Stimulated activated CD4-positive, alpha-beta T cell treated with anti-CD3 and anti-CD28 coated beads, Interleukin-12 subunit alpha, Interleukin-12 subunit beta, amount 100 ng/mL, for 4 hours (primary cell): ENCODE measurements at places on chromosomes 5 and 9.
A peak's percentile ranks its signal among the peaks of the same experiment; 100 is the strongest.

DNA sequence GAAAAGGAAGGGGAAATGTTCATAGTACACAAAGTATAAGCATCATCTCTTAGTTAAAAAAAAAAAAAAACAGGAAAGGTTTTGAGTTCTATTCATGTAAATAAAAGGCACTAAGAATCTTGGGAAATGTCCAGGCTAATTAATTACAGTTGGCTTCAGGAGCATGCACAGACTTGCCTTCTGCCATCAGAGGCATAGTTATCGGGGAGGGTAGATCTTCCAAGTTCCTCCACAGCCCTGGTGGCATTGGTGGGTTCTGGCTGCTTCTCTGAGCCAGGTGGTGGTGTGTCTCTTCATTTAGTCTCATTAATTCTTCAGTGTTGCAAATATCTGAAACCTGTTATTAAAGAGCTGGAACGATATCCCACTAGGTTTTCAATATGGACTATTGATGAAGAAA is 85.2 kb downstream of the TMEM252 start:
- no peak for DNase-seq

GRCh38 chr9:34992376-34992951 is 2.9 kb downstream of the DNAJB5 start:
- peak; percentile 67 for DNase-seq

GRCh38 chr5:31581498-31582099 is 49.5 kb downstream of the C5orf22 start:
- no peak for DNase-seq

DNA sequence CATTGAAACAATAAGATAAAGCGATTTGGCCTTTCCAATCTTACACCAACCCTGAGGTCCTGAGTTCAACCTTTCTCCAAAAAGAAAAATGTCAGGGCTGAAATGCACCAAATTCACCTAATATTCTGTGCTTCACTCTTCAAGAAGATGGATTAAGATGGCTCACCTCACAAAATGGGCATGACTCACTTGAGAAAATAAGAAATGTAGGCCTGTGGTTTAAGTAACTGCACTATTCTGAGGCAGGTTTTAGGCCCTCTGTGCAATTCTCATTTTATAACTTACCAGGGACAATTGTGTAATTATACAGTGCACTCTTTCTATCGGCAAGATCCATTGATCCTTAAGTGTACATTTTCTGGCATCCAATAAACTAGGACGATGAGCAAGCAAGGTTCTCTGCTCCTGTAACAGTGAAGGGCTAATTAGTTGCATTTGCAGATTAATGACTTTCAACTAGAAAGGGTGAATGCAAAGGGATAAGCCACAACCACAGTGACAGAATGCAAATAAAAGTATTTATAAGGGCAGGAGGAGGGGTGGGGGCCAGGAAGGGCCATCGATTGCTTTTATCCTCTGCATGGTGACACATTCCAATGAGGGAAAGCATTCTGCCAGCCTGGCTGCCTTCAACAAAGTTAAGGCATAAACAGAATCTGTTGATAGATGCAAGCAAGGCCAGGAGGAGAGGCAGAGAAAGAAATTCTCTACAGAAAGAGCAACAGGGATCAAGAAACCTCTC is 214.5 kb downstream of the CAAP1 start:
- DNase-seq, result no peak

DNA sequence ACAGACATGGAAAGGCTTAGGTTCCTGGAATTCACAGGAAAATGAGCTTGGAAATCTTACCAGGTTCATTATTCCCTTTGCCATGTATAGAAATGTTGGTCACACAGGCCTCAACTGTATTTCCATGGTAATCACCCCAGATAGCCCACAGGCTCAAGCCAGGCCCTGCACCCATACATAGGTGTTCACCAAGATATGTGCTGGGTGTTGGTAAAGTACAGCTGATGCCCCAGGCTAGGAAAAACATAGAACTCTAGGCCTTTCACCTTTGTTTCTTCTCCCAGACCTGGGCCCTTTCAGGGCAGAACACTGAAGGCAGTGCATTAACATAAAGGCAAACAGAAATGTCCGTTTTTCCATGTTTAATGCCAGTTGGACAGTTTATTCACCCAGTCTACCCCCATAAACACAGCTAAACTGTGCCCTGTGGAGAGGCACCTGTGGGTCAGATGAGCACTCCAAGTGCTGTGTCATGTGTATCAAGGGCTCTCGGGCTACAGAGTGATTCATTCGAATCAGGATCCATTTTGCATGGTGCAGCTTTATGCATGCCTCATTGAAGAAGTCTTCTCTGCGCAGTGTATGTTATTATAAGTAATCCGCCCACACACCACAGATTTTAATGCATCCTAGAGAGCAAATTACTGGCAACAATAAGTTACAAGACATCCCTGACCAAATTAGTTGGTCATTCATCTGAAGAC is 93.4 kb upstream of the SLC30A5 start:
- no peak for DNase-seq

DNA sequence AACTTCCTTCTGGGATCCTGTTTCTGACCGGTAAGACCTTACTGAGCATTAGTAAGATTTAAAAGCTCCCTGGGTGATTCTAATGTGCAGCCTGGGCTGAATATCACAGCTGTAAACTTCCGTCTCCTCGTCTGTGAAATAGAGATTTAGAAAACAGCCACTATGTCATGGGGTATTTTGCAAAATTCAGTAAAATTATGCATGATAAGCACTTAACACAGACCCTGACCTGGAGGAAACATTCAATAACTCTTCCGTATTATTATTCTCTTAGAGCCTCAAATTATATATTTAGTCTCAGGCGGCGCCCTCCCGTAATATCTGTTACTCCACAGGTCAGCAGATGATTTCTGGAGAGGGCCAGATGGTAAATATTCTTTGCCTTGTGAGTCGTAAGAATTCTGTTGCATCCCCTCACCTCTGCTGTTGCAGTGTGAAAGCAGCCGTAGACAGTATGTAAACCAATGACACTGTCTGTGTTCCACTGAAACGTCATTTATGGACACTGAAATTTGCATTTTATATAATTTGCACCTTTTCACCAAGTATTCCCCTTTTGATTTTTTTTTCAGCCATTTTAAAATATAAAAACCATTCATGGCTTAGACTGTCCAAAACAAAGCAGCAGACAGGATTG is 39.2 kb upstream of the RARS1 start:
- no peak for DNase-seq

- no peak for DNase-seq
Observed at GRCh38 chr9:123514766-123515165, 158.8 kb downstream of the CRB2 start.

DNA sequence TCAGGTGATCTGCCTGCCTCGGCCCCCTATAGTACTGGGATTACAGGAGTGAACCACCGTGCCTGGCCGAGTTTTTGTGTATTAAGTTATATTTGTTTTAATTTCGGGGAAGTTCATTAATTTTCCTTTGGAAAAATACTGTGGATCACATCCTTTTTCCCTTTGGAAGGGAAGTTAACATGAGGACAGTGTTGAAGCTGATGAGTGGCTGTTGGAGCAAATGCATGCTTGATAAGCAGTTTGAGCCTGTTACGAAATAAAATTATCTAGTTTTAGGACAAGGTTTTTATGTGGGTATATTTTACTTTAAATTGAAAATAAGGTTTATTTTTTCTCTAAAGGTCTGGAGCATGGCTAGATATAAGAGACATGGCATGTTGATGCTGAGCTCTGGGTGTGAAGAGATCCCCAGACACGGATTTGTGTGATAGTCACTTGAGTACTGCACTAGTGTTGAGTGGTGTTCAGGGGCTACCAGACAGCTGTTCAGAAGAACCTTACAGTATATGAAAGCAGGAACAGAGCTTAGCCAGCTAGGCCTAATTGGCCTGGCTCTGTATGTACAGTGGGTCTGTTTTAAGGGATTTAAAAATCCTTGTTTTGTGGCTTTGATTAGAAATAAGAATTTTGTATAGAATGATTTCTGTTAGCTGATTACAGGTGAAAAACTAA is 17.4 kb downstream of the LMNB1 start:
- DNase-seq, result no peak

- DNase-seq, result no peak
Observed at GRCh38 chr5:36701085-36701698, 94.8 kb downstream of the SLC1A3 start.

- DNase-seq, result no peak
Observed at GRCh38 chr5:92544036-92544435, 1037.0 kb downstream of the NR2F1-AS1 start.

- no peak for DNase-seq
Observed at GRCh38 chr9:96141666-96142065, 160.3 kb downstream of the HSD17B3 start.

- no peak for DNase-seq
Observed at GRCh38 chr5:10634562-10634961, 70.7 kb downstream of the ANKRD33B start.

DNA sequence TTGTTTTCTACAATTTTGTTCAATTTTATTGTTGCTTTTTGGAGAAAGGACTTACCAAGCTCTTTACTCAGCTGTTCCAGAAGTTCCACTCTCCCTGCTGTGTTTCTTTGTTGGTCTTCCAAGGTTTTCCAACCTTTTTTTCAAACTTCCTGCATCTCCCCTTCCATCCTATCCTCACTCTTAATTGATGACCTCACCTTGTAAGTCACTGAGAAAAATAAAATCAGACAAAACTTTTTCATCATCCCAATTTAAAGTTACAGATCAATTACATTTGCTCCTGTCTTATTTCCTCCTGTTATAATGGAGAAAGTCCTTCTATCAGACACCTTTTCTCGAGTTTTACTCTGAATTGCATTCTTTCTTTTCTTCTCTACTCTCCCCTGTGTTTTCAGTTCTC is 121.1 kb downstream of the DMXL1 start:
- DNase-seq, result no peak

- no peak for DNase-seq
Observed at GRCh38 chr9:133349965-133350616, 2.1 kb downstream of the RPL7A start.

DNA sequence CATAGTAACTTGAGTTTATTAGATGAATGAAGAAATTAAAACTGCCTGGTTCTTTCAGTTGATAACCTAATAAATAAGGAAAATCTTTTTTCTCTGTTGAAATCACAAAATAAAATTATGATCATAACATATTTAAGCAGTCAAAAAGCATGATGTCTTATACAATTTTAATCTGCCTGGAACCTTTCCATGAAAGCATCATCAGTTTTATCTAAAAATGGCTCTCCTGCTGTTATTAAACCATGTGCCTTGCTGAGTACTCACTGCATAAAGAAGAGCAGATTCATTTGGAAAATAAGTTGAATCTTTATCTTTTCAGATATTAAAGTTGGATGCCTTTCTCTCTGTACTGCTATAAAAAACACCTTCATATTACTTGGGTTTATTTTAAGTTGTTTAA is 148.8 kb downstream of the SLC24A2 start:
- no peak for DNase-seq

- DNase-seq, result no peak
Observed at GRCh38 chr5:175797521-175798038, 73.8 kb upstream of the CPLX2 start.
